Cardiac muscle cell (in vitro differentiated cells and primary cell): ENCODE measurements at places on chromosomes 2 and 18. TPM values are rescaled to one million over a fixed set of nuclear protein-coding genes. Genes with fewer than 3 reads are reported as not detected.

The ACVR2A gene
- total RNA-seq: 8.9 and 12.4 TPM in 2 replicates

- H3K27ac ChIP-seq: no peak overlapping the region
- no peaks in the 10 kb centered on the region for H3K27me3 ChIP-seq
- DNase-seq: no peak
- H3K4me1 ChIP-seq: peaks cover 16% of the 10 kb centered on the region
- no peaks in the 10 kb centered on the region for H3K36me3 ChIP-seq
- no peak overlapping the region for H3K4me3 ChIP-seq
These were observed 219.5 kb downstream of the PTPRM start for GRCh38 chr18:7786569-7786968.

The MC4R gene
- total RNA-seq: 0.21 and 0.54 TPM in 2 replicates

- H3K4me1 ChIP-seq: no peaks in the 10 kb centered on the region
- no peak overlapping the region for H3K27ac ChIP-seq
- no peaks in the 10 kb centered on the region for H3K36me3 ChIP-seq
- H3K4me3 ChIP-seq: no peak overlapping the region
- no peak for DNase-seq
These were observed 85.3 kb downstream of the METTL4 start for GRCh38 chr18:2485983-2486382.

GRCh38 chr18:80241919-80242777, 5.2 kb downstream of the PARD6G start:
- DNase-seq: no peak
- no peaks in the 10 kb centered on the region for H3K36me3 ChIP-seq
- no peak overlapping the region for H3K4me3 ChIP-seq

DNA sequence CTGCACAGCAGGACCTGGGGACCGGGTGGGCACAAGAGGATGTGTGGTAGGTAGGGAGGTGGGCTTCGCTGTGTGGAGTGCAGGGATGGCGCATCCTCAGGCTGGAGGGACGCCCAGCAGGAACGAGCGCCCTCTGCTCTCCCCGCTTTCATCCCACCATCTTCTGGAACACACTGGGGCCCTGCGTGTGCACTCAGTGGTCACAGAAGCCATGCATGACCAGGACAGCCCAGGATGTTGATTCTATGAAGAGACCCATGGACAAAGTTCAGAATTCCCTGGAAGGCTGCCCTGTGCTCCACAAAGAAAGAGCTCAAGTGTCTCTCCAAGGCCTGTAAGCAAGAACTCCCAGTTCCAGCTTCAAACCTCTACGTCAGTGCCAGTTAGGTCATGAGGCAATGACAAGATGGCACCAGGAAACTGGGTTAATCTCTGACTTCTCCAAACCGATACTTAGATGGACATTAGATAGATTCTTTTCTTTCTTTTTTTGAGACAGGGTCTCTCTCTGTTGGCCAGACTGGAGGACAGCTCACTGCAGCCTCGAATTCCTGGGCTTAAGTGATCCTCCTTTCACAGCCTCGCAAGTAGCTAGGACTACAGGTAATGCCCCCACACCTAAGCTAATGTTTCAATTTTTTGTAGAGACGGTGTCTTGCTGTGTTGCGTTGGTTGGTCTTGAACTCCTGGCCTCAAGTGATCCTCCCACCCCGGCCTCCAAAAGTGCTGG, 3.4 kb downstream of the SLC66A2 start:
- H3K27ac ChIP-seq: no peak overlapping the region
- no peaks in the 10 kb centered on the region for H3K36me3 ChIP-seq
- no peak overlapping the region for H3K4me3 ChIP-seq
- H3K4me1 ChIP-seq: peaks cover 1% of the 10 kb centered on the region

GRCh38 chr2:45964223-45964841, 312.9 kb downstream of the PRKCE start:
- no peaks in the 10 kb centered on the region for H3K27me3 ChIP-seq
- H3K36me3 ChIP-seq: no peaks in the 10 kb centered on the region
- peak; percentile 79 for DNase-seq
- no peak overlapping the region for H3K27ac ChIP-seq
- H3K4me3 ChIP-seq: no peak overlapping the region

DNA sequence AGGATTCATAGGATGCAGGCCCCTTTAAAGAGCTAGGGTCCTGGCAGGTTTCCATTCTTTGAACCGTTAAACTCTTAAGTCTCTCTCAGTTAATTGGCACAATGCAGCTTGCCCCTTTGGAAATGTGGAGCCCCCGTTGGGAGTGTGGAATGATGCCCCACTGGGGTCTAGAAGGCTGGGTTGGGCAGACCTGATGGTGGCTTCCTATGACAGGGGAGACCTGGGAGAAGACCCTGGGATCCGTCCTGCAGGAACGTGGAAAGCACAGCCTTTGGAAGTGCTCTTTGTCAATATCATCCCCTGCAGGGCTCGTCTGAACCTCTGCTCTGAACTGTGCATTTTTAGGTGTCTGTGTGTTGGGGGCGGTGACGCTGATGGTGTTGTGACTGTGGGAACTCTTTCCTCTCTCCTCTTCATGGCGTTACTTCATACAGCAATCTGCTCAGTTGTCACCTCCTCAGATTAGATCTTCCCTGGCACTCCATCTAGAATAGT, 190.6 kb downstream of the MYCN start:
- H3K4me1 ChIP-seq: no peaks in the 10 kb centered on the region
- H3K4me3 ChIP-seq: no peak overlapping the region
- no peak for DNase-seq
- H3K36me3 ChIP-seq: no peaks in the 10 kb centered on the region

- no peaks in the 10 kb centered on the region for H3K27me3 ChIP-seq
- DNase-seq: peak; percentile 67
- H3K27ac ChIP-seq: peak overlapping the region; percentile 47
- H3K4me1 ChIP-seq: peaks cover 9% of the 10 kb centered on the region
- H3K4me3 ChIP-seq: no peak overlapping the region
- no peaks in the 10 kb centered on the region for H3K36me3 ChIP-seq
These were observed 798.8 kb upstream of the HS6ST1 start for GRCh38 chr2:129117434-129117833.

DNA sequence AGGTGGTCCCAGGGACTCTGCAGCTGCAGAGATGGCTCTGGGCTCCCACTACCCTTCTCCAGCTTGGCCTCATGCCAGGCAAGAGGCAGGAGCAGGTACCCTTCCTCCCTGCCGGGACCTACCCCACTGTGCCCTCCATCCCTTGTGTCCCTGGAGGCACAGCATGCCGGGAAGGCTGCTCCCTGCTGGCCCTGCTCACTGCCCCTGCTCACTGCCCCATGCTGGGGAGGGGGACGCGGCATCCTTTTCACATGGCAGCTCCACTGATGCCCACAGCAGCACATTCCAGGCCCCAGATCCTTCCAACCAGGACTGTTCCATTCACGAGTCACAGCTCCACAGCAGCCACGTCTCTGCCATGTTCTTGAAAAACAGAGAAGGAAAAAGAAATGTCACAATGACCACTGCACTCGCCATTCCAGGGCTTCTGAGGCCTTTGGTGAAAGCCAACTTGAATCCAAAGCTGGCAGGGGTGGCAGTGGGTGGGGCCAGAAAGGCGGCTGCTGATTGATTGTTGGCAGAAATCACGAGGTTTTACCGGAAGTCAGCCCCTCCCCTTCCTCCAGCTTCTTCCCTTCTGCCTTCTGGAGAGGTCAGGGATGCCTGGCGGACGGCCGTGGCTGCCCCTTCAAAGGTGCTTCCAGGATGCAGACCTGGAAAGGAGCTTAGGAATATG, 268.0 kb downstream of the CYP26B1 start:
- no peaks in the 10 kb centered on the region for H3K4me1 ChIP-seq
- H3K27me3 ChIP-seq: no peaks in the 10 kb centered on the region
- no peak for DNase-seq
- no peaks in the 10 kb centered on the region for H3K36me3 ChIP-seq

The SIX3 gene
- total RNA-seq: not detected in 2 replicates

The SLC16A14 gene
- total RNA-seq: 1.7 and 7.5 TPM in 2 replicates

DNA sequence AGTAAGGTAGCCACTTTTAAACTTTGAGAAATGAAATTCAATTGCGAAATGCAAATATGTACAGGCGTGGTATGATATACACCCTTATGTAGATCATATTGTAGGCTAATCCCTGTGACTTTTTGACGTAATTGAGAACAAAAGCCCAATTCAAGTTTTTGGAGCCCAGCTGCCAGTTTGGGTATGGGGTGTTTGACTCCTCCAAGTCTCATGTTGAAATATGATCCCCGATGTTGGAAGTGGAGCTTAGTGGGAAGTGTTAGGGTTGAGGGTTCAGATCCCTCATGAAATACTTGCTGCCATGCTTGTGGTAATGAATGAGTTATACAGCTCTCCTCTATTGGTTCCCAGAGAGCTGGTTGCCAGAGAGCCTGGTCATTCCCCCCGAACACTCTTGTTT, 1666.8 kb downstream of the SUCLG1 start:
- H3K36me3 ChIP-seq: no peaks in the 10 kb centered on the region
- no peak overlapping the region for H3K4me3 ChIP-seq
- H3K27ac ChIP-seq: no peak overlapping the region
- no peaks in the 10 kb centered on the region for H3K27me3 ChIP-seq
- H3K4me1 ChIP-seq: no peaks in the 10 kb centered on the region
- DNase-seq: no peak

The CXCR4 gene
- total RNA-seq: 2.4 and 5.8 TPM in 2 replicates

The MAL gene
- 0.49 TPM in 1 of 2 replicates, not detected in the other for total RNA-seq

GRCh38 chr2:214519258-214519818, 108.5 kb downstream of the VWC2L start:
- H3K4me3 ChIP-seq: no peak overlapping the region
- no peaks in the 10 kb centered on the region for H3K4me1 ChIP-seq
- no peak for DNase-seq
- no peaks in the 10 kb centered on the region for H3K27me3 ChIP-seq
- no peak overlapping the region for H3K27ac ChIP-seq
- H3K36me3 ChIP-seq: no peaks in the 10 kb centered on the region

- H3K4me3 ChIP-seq: no peak overlapping the region
- DNase-seq: peak; percentile 19
- no peaks in the 10 kb centered on the region for H3K36me3 ChIP-seq
- H3K27me3 ChIP-seq: peaks cover 9% of the 10 kb centered on the region
- no peaks in the 10 kb centered on the region for H3K4me1 ChIP-seq
- no peak overlapping the region for H3K27ac ChIP-seq
These were observed 268.2 kb downstream of the RPIA start for GRCh38 chr2:88959480-88960204.

DNA sequence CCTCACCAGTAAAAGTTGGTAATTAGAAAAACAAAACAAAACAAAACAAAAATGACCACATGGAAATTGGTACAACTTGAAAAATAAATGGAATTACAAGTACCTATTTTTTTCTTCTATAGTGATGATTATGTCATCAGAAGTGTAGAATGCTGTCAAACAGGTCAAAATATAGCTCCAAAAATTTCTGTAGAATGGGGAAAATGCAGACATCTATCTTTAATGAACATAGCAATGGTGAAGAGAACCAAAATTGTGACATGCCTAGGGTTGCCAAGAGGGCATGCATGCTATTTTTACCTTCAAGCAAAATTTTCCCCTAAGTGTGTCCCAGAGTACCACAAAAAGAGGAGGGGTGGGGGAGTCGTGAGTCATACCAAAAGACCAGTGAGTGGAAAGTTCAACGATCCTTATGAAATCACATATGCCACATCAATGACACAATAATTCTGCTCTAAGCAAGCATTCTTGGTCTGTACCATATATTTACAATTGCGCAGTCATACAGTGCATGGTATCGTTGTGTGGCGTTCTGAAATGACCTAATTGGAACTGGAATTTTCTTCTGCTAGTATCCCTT, 1436.4 kb downstream of the SUCLG1 start:
- H3K4me1 ChIP-seq: peaks cover 10% of the 10 kb centered on the region
- DNase-seq: no peak
- no peak overlapping the region for H3K4me3 ChIP-seq
- H3K27ac ChIP-seq: no peak overlapping the region
- H3K36me3 ChIP-seq: no peaks in the 10 kb centered on the region

- H3K4me1 ChIP-seq: peaks cover 13% of the 10 kb centered on the region
- H3K36me3 ChIP-seq: no peaks in the 10 kb centered on the region
- no peak for DNase-seq
- H3K27ac ChIP-seq: no peak overlapping the region
These were observed 59.5 kb downstream of the MERTK start for GRCh38 chr2:111957872-111958354.

The VRK2 gene
- total RNA-seq: 11.8 and 13.4 TPM in 2 replicates

- H3K4me3 ChIP-seq: no peak overlapping the region
- H3K27ac ChIP-seq: no peak overlapping the region
- DNase-seq: no peak
These were observed 757.4 kb downstream of the SATB2 start for GRCh38 chr2:198700319-198700718.

- H3K4me1 ChIP-seq: no peaks in the 10 kb centered on the region
- H3K4me3 ChIP-seq: no peak overlapping the region
- no peaks in the 10 kb centered on the region for H3K36me3 ChIP-seq
- H3K27ac ChIP-seq: no peak overlapping the region
These were observed 39.3 kb downstream of the C1QL2 start for GRCh38 chr2:119119076-119119785.

DNA sequence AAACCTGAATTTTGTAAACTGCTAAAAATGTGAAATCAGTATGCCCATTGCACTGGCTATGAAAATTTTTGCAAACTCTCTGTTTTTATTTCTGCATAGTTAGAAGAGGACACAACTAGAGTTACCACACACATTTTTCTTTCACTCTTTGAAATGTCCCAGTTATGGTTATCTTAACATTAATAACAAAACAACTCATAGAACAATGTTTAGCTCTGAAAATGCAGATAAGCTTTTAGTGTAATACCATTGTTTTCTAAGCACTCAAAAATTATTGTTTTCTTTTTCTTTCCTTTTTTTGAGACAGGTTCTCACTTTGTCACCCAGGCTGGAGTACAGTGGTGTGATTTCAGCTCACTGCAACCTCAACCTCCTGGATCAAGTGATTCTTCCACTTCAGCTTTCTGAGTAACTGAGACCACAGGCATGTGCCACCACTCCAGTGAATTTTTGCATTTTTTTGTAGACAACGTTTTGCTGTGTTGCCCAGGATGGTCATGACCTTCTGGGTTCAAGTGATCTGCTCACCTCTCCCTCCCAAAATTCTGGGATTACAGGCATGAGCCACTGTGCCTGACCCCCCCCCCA, 1204.5 kb upstream of the ZEB2 start:
- no peaks in the 10 kb centered on the region for H3K27me3 ChIP-seq
- no peaks in the 10 kb centered on the region for H3K4me1 ChIP-seq
- no peaks in the 10 kb centered on the region for H3K36me3 ChIP-seq
- H3K27ac ChIP-seq: no peak overlapping the region
- H3K4me3 ChIP-seq: no peak overlapping the region

The HOXD8 gene
- not detected in 2 replicates for total RNA-seq

The GKN2 gene
- total RNA-seq: not detected in 2 replicates

DNA sequence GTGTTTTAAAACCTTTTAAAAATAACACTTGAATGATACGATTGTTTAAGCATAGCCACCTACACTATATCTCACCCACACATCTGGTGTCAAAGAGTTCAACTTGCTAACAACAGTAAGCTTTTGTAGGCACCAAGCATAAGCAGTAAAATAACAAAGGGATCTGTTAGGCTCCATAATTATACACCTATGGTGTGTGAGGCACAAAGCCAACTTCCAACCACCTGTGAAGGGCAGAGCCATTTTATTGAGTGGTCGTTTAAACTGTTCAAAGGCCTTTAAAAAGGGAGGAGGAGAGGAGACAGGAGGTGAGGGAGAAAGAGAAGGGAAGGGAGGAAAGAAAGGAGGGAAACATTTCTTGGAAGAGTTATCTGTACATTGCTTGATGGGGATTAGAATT, 27.9 kb downstream of the NEMP2 start:
- no peak overlapping the region for H3K4me3 ChIP-seq
- no peak overlapping the region for H3K27ac ChIP-seq
- no peak for DNase-seq
- no peaks in the 10 kb centered on the region for H3K4me1 ChIP-seq
- no peaks in the 10 kb centered on the region for H3K36me3 ChIP-seq

The ATL2 gene
- 39.8 and 86.5 TPM in 2 replicates for total RNA-seq

The LRP1B gene
- total RNA-seq: 2.4 and 2.5 TPM in 2 replicates

GRCh38 chr18:14085770-14086457, 46.3 kb downstream of the ZNF519 start:
- no peaks in the 10 kb centered on the region for H3K27me3 ChIP-seq
- no peaks in the 10 kb centered on the region for H3K36me3 ChIP-seq
- no peaks in the 10 kb centered on the region for H3K4me1 ChIP-seq
